ENCODE measurements at places on chromosomes 2 and 18.

GRCh38 chr2:206859330-206859739, 80.0 kb upstream of the CPO start:
- no peak for DNase-seq

DNA sequence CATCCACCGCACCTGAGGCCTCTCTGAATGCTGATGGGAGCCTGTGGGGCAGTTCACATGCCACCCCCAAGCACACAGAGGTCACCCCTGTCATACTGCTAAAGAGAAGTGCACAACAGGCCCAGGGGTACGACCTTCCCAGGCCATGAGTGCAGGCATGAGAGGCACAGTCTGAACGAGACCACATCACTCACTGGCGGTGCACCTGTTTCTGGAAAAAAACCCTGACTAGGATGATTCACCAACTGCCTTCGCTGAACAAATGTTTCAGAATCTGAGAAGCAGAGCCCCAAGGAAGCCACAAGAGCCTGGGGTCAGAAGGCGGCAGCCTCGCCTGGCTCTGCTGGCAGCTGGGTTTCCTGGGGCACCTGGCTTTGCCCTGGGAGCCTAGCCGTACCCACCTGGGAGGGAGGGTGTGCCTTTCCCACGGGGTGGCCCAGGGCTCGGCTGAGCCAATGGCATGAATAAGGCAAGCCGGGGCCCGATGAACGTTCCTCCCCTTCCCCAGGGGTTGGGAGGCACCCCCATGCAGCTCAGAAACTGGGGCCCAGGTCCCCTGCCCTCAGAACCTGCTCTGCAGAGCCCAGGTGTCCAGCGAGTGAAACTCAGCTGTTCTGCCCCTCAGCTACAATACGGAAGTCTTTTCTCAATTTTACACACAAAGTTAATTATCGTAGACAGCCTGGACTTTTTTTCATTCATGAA, 73.8 kb downstream of the HDAC4 start:
- DNase-seq, result no peak

- DNase-seq, result no peak
Measured at GRCh38 chr2:64192664-64193105, 48.5 kb upstream of the PELI1 start.

- no peak for DNase-seq
Measured at GRCh38 chr2:36670881-36671595, 25.5 kb upstream of the VIT start.

- DNase-seq, result no peak
Measured at GRCh38 chr2:73823916-73824523, 4.7 kb upstream of the STAMBP start.

DNA sequence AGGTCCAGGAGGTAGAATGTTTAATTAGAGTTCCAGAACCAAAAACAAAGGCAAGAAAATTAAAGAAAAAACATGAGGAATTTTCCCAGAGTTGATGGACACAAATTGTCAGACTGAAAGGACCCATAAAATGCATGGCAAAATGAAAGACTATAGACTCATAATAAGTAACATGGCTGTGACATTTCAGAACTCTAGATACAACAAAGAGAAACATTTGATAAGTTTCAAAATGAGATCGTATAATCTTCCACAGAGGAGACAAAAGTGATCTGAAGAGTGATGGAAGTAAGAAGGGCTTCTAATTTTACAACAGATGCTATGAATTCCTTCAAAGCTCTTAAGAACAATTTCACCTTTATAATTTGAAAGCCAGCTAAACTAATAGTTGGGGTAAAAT, 20.4 kb downstream of the ORC4 start:
- no peak for DNase-seq

DNA sequence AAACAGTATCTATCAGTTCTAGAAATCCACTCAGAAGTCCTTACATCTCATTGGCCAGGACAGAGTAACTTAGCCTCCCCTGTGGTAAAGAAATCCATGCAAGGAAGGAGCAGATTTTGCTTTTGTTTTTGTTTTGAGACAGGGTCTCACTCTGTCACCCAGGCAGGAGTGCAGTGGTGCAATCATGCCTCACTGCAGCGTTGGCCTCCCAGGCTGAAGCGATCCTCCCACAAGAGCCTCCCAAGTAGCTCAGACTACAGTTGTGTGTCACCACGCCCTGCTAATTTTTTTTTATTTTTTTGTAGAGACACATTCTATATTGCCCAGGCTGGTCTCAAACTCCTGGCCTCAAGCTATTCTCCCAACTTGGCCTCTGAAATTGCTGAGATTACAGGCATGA, 185.1 kb downstream of the NRP2 start:
- DNase-seq, result no peak
